ENCODE measurements at places on chromosomes 16 and 17. TPM values are rescaled to one million over a fixed set of nuclear protein-coding genes. Genes with fewer than 3 reads are reported as not detected.

- no peak for DNase-seq
Measured at GRCh38 chr17:40348562-40349476, 15.7 kb downstream of the GJD3 start.

GRCh38 chr16:89722392-89723278 is 1.3 kb downstream of the ZNF276 start:
- DNase-seq: peak; percentile 73

Gene SLC5A11
- 0.11 TPM for total RNA-seq

GRCh38 chr17:78140169-78141051 is 5.8 kb upstream of the C17orf99 start:
- DNase-seq: peak; percentile 100

GRCh38 chr16:81424771-81425170 is 19.8 kb upstream of the CMIP start:
- DNase-seq: no peak

Gene C16orf96
- not detected for total RNA-seq

GRCh38 chr17:27602721-27603420 is 28.1 kb upstream of the LGALS9 start:
- peak; percentile 86 for DNase-seq

- DNase-seq: no peak
Measured at GRCh38 chr16:73636196-73636595, 588.3 kb upstream of the ZFHX3 start.
